Esophagus muscularis mucosa (tissue), 4 donors: ENCODE measurements at places on chromosomes 16 and 17. TPM values are rescaled to one million over a fixed set of nuclear protein-coding genes. Genes with fewer than 3 reads are reported as not detected.

DNA sequence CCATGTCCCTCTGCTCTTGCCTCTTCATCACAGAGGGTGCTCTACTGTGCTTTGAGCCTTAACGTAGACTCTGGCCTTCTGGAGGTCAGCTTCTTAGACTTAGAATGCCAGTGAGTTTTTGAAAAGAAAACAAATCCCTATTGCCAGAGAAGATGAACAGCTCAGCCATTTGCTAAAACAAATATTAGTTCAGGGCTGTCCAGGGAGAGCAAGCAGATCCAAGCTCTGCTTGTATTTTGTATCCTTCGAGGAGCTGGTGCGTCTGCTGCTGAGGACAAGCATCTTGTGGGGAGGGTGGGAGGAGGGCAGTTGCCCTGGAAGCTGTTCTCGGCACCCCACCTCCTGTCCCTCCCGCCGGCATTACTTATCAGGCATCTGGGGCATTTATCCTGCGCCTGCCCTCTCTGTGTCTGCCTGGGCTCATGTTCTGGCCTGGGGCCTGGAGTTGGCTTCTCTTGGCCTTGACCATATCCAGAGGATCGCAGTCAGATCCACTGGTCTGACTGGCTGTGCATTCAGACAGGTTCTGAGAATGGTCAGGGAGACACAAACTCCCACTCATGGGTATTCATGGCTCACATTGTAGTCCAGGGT, 173.1 kb upstream of the NLRP1 start:
- no peak for DNase-seq

DNA sequence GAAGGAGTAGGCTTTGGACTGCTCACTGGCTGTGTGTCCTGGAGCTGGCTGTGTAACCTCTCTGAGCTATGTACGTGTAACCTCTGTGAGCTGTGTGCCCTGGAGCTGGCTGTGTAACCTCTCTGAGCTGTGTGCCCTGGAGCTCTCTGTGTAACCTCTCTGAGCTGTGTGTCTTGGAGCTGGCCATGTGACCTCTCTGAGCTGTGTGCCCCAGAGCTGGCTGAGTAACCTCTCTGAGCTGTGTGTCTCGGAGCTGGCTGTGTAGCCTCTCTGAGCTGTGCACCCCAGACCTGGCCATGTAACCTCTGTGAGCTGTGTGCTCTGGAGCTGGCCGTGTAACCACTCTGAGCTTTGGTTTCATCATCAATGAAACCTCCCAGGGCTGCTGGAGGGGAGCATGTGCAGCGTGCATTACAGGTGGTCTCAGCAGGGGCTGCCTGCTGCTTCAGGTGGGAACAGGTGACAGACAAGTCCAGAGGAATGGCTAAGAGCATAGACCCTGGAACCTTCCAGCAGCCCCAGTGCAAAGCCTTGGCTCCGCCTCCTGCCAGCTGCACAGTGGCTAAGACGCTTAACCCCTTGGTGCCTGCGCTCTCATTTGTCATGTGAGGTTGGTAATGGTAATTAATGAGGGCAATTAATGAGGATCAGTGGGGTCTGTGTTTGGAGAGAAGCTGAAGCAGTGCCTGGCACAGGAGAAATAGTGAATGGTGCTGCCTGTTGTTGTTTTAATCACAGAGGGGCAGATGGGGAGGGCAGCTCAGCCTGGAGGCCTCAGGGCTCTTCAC, 86.7 kb downstream of the KATNIP start:
- no peak for DNase-seq

- DNase-seq, result no peak
Observed at GRCh38 chr17:70375813-70376770, 206.8 kb downstream of the KCNJ2 start.

DNA sequence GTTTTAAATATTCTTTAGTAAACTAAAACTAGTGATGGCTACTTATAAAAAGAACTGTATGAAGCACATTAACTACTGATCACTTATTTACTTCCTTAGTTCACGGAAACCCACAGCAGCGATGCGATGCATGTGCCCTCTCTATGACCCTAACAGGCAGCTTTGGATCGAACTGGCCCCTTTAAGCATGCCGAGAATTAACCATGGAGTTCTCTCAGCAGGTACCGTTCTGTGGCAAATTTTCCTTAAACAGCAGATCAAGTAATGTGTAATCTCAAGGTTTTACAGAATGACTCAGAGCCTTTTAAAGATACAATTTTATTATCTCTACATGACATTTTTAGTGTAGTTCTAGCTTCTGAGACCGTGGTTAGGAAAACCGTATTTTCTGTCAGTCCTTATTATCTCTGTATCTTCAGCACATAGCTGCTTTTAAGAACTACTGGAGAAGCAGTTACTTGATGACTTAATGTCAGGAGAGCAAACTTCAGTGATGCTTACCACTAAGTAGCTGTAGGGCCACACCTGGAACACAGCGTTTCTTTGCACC, 43.0 kb downstream of the GAN start:
- DNase-seq, result no peak

- DNase-seq, result no peak
Observed at GRCh38 chr16:65287307-65287706, 165.4 kb upstream of the CDH11 start.

DNA sequence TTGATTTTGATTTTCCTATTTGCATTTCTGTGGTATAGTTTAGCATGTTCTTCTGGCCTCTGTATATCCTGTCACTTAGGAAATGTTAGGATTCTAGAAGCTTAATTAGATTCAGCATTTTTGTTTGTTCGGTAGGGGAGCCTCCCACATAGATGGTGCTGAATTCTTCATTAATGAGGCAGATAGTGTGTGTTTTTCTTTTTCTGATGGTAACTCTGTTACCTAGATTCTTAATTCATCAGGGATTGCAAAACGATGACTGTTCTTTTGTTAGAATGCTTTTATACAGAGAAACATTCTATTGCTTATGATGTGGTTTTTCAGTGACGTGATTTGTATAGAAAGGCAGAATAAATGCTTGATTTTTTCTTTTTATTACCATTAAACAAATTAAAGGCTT, 19.0 kb downstream of the BANP start:
- no peak for DNase-seq

DNA sequence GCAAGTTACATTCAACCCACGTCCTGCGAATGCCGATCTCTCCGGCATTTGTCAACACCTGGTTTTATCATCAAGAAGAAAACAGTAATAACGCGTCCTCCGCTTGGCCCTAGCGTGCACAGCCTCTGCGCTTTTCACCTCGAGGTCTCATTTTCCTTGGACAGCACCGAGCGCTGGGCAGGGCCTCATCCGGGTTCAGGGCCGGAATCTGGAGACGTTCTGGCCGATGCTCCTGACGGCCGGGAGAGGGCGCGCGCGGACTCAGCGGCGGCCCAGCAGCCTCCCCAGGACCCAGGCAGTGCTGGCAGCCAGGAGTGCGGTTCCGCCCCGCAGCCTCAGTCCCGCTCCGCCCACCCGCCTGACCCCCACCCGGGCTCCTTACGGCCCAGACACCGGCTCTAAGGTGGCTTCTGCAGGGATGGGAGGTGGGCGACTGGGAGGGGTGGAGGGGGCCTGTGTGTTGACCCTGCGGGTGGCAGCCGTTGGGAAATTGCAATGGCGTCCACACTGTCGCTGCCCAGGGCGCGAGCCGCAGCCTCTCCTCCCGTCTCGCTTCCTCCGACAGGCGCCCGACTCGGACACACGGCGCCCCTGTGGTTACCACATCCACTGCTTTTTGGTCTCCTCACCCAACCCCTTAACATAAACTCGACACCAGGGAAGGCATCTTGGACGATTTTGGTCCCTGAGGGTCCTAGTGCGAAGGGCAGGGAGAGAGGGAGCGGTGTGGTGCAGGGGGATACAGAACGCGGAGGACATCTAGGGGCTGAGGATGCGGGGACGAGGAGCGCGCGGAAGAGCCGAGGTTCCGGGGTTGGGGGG, 7.4 kb upstream of the FLYWCH1 start:
- peak; percentile 97 for DNase-seq

- DNase-seq, result no peak
Observed at GRCh38 chr16:86575754-86576557, 2.4 kb upstream of the FOXL1 start.

DNA sequence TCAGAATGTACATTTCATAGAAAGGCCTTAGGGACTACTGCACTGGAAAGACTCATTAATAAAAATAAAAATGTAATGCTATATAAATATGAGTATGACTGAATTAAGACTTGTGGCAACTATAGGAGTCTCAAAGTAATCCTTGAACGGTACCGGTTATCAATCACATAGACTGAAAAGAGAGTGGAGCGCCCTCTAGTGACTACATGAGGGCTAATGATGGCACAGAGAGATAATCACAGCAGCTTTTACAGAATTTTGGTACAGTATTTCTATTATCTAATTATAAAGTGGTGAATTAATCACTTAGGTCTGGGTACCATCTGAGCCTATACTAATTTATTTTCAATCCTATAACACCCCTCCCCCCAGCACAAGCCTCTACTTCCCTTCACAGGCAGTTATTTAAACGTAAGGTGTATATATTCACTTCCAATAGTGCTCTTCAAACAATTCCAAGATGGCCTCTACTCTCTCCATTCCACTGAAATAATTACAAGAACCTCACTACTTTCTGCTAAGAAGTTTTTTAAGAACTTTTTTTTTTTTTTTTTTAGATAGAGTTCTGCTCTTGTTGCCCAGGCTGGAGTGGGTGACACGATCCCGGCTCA, 40.7 kb upstream of the ANKFY1 start:
- no peak for DNase-seq

DNA sequence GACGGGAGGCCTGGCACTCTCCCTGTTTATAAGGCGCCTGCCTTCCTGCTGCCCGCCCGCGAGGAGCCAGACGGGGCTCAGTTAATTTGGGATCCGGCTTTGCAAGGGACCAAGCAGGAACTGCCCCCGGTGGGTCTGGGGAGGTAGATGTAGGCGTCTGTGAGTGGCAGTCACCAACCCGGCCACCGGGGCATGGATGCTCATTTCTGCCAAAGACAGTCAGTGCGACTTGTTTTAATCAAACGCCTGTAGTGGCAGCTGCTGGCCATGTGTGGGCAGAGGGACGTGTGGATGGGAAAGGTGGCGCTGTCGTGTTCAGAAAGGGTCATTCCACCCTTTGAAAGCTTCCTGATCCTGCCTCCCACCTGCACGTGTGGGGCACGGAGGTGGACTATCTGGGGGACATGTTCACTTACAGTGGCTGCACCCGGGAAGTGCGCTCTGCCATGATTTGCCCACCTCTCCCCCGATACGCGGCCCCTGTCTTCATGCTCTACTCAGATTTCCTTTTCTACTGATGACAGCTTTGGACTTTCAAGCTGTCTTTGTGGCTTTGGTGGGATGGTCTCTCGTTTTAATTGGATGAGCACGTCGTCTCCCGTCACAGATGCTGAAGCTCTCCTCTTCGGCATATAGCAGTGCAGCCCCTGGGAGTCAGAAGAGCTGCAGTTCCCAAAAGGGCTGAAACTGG, 60.3 kb upstream of the CIBAR2 start:
- no peak for DNase-seq

DNA sequence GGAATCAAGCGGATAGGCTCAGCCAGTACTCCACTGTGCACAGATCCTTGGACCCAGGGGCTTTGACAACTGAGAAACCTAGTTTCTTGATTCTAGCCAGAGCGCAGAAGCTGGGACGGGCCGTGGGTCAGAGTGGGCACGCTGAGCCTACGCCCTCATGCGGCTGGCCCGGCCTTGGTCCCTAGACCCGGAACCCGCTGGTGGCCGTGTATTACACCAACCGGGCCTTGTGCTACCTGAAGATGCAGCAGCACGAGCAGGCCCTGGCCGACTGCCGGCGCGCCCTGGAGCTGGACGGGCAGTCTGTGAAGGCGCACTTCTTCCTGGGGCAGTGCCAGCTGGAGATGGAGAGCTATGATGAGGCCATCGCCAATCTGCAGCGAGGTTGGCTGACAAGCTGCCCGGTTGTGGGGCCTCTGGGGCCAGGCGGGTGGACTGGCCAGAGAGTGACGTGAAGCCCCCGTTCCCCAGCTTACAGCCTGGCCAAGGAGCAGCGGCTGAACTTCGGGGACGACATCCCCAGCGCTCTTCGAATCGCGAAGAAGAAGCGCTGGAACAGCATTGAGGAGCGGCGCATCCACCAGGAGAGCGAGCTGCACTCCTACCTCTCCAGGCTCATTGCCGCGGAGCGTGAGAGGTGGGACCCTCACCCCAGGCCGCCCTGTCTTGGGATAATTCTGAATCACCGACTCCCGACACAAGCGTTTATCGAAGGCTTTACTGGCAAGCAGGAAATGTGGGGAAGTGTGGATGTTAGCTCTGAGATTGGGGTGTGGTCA, 946 bp downstream of the STUB1 start:
- DNase-seq, result no peak

DNA sequence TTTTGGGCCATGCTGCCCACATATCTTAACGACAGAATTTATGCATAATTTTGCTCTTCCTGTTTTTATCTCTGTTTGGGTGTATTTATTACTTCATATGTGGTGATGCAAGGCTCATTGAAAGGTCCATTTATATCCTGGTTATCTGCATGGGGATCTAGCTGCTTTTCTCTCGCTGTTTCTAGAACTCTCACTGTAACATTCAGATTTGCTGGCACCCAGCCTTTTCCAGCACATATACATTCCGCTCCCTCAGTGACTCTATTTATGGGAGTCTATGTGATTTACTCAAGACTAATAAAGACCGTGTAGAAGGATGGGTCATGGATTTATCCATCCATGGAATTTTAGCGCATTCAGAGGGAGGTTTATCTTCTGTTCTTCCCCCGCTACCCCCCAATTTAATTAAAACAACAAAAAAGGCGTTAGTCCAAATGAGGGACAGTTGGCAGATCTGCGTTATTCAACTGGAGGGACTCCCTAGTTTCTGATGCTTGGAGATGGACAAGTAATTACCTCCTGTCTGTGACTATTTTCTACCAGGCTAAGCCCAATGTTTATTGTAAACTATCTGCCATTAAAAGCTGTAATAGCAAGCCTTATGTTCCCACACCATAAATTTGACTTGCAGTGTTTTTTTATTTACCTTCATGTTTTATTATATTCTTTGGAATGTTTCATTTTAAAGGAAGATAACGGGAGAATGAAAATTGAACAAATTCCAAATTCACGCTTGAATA, 19.8 kb upstream of the MARCHF10 start:
- DNase-seq, result peak; percentile 14

- DNase-seq, result no peak
Observed at GRCh38 chr17:38918129-38918913, 7.1 kb upstream of the LASP1NB start.

The LGALS9 gene
- 20.9 TPM for total RNA-seq

The TPSD1 gene
- total RNA-seq, result 1.8 TPM

The CSF3 gene
- total RNA-seq, result 0.75 TPM

The MAP3K3 gene
- total RNA-seq, result 67.7 TPM

The ZNF750 gene
- total RNA-seq, result not detected

The DUS2 gene
- 9.9 TPM for total RNA-seq

The PRCD gene
- total RNA-seq, result 1.2 TPM

The KSR1 gene
- total RNA-seq, result 14.1 TPM

The MMD gene
- total RNA-seq, result 33.6 TPM
